ENCODE measurements at places on chromosomes 4 and X.
A peak's percentile ranks its signal among the peaks of the same experiment; 100 is the strongest.

GRCh38 chr4:156195914-156196313 is 242.2 kb upstream of the CTSO start:
- no peak for DNase-seq

DNA sequence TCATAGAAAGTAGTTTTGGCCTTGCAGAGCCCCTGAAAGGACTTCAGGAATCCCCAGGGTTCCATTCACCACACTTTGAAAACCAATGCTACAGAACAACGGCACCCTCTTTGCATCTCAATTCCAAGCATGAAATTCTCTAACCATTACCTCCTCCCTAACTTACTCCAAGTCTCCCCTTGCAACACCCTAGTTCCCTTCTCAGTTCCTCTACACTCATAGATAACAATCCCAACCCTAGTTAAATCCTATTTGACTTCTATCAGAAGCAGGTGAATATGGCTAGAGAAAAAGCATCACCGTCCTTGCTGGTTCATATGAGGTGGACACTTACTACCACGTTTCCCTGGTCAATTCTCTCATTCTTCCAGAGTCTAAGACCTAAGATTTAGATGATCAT is 2.4 kb downstream of the RCHY1 start:
- peak; percentile 23 for DNase-seq

DNA sequence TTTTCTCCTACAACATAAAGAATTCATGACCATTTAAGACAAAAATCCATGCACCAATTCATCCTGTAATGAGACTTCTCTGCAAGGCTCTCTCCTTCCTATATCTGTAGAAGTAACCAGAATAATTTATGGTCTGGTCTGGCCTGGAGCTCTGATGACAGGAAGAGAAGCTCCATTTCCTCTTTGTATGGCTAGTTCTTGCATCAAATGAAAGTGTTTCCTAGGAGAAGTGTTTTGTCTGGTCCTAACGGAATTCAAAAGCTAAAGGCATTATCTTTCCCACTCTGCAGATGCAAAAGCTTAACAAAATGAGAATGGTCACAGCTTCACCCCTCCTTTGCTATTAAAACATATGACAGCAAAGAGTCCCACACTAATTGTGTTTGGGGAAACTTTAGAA is 55.1 kb downstream of the SPATA18 start:
- peak; percentile 7 for DNase-seq

DNA sequence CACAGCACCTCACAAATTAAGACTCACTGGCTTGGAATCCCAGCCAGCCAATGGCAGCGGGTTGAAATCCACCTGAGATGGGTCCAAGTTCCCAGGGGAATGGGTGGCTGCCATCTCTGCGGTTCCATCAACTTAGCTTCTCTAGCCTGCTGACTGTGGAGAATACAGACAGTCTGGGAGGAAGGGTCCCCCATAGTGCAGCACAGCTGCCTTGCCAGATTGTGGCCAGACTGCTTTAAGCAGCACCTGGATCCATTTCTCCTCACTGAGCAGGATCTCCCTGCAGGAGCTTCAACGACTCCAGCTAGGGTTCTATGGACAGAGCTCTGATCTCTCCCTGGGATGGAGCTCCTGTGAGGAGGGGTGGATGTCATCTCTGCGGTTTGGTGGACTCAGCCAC is 51.8 kb downstream of the DCK start:
- DNase-seq, result no peak

GRCh38 chrX:109472939-109473735 is 8.7 kb downstream of the GUCY2F start:
- DNase-seq, result peak; percentile 57

DNA sequence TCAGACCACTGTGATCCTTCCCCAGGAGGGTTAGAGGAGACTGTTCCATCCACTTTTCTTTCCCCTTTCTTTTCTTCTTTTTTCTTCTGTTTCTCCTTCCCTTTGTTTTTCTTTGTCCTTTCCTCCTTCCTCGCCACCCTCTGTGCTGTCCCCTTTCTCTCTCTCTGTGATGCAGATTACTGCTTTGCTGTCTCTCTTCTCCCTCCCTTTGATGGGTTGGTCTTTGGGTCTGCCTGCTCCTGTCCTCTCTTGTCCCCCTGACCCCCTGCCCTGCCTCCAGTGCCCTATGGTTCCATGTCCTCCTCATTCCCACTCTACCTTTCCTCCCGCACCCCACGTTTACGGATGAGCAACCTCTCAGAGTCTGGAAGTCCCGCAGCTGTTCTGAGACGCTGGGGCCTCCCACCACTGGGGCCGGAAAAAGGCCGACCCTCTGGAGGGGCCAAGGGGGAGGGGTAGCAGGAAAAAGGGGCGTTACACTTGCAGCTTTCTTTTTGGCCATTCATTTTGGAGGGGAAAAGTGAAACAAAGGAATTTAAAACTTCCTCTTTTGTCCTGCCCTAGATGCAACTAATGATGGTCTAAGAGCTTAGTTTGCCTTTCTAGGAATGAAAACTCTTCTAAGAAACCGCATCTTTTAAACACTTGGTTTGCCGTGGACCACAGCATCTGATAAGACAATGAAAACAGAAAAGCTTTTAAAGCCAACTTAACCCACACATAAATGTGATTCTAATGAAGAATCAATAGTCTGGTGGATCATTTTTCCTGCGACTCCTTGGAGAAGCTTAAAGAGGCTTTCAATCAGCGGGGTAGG is 24.5 kb upstream of the TSR2 start:
- DNase-seq, result no peak

Measured in suppressor macrophage treated with lipopolysaccharide for 1 hour (primary cell).